ELR (cell line): ENCODE measurements at places on chromosomes 3 and 15.

GRCh38 chr3:93936549-93936948 lies 37.1 kb downstream of the PROS1 start:
- DNase-seq: no peak

DNA sequence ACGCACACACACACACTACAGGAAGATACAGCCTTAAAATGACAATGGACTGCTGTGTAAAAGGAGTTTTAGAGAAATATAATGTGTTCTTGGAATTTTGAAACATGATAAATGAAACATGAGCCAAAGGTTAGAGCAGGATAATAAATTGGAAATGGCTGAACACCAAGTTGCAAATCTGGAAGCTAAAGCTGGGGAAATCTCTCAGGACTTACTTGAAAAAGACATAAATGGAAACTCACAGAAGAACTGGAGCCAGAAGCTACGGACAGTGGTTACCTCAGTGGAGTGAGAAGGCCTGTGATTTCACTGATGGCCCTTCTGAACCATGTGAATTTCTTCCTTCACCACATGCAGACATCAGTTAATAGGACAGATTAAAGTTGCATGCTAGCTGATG lies 37.3 kb upstream of the ATP10A start:
- DNase-seq: no peak

GRCh38 chr3:183980403-183980802 lies 37.3 kb downstream of the ABCC5 start:
- no peak for DNase-seq

DNA sequence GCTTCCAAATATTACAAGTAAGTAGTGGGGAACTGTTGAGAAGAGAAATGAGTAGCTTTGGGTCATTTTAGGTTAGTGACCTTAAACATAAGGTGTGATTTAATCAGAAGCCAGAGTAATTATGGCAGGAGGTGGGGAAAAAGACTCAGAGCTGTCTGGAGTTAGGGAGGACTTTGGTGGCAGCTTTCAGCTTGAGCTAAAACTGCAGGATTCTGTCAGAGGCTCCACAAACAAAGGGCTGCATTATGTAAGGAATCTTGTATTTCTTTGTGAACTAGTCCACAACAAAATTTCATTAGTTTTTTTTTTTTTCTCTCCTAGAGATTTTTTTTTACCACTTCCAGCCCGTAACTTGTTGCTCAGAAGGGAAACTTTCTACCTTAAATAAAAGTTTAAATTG lies 345.3 kb downstream of the TIGIT start:
- DNase-seq: no peak

GRCh38 chr15:89429023-89429422 lies 67.4 kb downstream of the RHCG start:
- DNase-seq: no peak

GRCh38 chr3:6640907-6641306 lies 220.0 kb upstream of the GRM7 start:
- DNase-seq: no peak
